T-cell (primary cell): ENCODE measurements at places on chromosomes 13 and 19. TPM values are rescaled to one million over a fixed set of nuclear protein-coding genes. Genes with fewer than 3 reads are reported as not detected.
A peak's percentile ranks its signal among the peaks of the same experiment; 100 is the strongest.

DNA sequence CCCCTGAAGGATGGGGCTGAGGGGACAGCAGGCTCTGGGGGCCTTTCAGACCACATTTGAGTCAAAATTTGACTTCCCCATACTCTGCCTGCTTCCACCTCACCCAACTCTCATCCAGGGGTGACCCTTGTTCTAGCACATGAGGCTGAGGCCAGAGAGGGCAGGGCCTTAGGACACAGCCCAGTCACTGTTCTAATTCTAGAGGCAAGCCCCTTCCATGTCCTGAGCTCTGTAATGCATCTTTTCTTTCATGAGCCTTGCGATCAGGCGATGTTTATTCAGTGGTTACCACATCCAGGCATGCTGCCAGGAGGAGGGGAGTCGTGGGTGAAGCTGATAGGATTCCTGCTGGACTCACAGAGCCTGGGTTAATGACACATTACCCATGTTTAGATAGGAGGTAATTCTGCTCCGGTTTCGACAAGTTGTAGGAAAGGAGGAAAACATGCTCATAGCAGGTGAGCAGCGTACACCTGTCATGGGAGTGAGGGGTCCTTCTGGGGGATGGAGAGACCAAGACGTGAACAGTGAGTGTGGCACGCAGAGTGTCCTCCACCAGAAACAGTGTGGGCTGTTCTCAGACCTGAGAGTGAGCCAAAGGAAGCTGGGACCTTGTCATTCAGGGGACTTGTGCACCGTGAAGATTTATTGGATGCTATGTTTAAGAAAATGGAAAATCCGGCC lies 9.3 kb downstream of the RPS9 start:
- H3K4me1 ChIP-seq, result peaks cover 64% of the 10 kb centered on the region
- no peak for DNase-seq
- H3K27ac ChIP-seq, result peak overlapping the region; percentile 64
- H3K4me3 ChIP-seq, result no peak overlapping the region

UBE2L5 gene
- not detected for total RNA-seq

DNA sequence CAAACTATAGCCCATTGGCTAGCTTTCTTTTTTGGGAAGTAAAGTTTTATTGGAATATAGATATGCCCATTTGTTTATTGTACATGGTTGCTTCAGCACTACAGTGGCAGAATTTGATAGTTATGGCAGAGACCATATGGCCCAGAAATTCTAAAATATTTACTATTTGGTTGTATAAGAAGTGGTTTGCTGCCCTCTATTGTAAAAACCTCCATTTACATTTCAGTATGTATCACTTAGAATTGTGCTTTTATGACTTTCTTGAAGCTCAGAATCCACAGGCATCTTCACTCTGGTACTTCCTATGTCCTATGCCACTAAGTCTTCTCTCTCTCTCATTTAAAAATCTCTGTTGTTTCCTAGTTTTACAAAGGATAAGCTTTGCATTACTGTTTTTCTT lies 37.7 kb downstream of the DLEU7 start:
- no peaks in the 10 kb centered on the region for H3K36me3 ChIP-seq
- H3K4me1 ChIP-seq, result peaks cover 8% of the 10 kb centered on the region
- no peak for DNase-seq
- no peak overlapping the region for H3K27ac ChIP-seq
- no peak overlapping the region for H3K4me3 ChIP-seq
- no peaks in the 10 kb centered on the region for H3K27me3 ChIP-seq

- DNase-seq, result no peak
- peaks cover 17% of the 10 kb centered on the region for H3K36me3 ChIP-seq
- peaks cover 2% of the 10 kb centered on the region for H3K27me3 ChIP-seq
- H3K4me1 ChIP-seq, result peaks cover 32% of the 10 kb centered on the region
- H3K4me3 ChIP-seq, result peak overlapping the region; percentile 45
Measured at GRCh38 chr19:15448778-15449619, 757 bp downstream of the WIZ start.

PALM gene
- total RNA-seq, result 0.57 TPM
